Left cardiac atrium (tissue), 4 donors: ENCODE measurements at places on chromosomes 3 and 15. TPM values are rescaled to one million over a fixed set of nuclear protein-coding genes. Genes with fewer than 3 reads are reported as not detected.

The IQCF5 gene
- total RNA-seq = not detected

- no peak for DNase-seq
Observed at GRCh38 chr3:61903931-61904657, 342.7 kb downstream of the PTPRG start.

The UPK1B gene
- 4.3 TPM for total RNA-seq

DNA sequence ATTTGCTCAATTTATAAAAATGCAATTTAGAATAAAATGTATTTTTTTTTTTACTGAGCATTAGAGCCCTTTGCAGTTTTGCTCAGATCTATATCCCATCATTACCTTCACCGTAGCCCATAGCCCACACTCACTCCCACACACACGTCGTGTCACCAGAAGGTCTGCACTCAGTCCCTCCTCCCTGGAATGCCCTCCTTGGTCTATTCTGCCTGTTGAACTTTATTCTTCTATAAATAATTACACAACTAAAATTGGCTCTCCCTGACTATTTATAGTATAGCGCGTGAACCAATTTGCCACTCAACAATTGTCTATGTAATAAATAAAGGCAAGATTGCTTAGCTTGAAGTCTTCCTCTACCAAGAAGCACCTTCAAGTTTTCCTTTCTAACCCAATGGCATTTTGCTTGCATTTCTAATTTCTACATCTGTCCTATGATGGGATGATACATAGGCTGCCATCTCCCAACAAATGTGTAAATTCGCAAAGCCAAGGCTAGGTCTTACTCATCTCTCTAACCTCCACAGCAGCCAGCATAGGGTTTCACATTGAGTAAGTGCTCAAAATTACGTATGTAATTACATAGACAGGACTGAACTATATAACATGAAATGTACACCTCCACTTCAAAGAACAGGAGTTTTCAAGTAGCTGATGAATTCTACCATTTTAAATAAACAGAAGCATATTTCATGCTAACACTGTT lies 172.0 kb upstream of the HES1 start:
- no peak for DNase-seq

DNA sequence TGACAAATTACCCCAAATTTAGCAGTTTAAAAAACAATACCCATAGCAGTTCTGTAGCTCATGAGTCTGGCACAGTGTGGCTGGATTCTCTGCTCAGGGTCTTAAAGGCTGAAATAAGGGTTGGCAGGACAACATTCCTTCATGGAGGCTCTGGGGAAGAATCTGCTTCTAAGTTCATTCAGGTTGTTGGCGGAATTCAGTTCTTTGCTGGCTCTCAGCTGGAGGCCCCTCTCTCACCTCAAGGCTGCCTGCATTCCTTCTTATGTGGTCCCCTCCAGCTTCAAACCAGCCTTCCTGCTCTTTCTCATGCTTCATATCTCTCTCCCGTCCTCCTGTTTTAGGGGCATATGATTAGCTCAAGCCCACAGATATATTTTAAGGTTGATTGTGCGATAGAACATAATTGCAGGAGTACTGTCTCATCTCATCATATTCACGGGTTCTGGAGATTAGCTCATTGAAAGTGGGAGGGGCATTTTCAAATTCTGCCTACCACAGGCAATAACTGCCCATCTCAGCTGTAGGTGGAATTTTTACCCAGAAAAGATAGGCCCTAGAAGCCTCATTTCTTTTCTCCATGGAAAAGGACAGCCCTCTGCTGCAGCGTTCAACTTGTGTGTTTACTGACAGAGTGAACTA lies 5.6 kb upstream of the ZBTB47 start:
- no peak for DNase-seq
